Head of caudate nucleus (tissue), 42 donors: ENCODE measurements at places on chromosomes 5 and 9.

DNA sequence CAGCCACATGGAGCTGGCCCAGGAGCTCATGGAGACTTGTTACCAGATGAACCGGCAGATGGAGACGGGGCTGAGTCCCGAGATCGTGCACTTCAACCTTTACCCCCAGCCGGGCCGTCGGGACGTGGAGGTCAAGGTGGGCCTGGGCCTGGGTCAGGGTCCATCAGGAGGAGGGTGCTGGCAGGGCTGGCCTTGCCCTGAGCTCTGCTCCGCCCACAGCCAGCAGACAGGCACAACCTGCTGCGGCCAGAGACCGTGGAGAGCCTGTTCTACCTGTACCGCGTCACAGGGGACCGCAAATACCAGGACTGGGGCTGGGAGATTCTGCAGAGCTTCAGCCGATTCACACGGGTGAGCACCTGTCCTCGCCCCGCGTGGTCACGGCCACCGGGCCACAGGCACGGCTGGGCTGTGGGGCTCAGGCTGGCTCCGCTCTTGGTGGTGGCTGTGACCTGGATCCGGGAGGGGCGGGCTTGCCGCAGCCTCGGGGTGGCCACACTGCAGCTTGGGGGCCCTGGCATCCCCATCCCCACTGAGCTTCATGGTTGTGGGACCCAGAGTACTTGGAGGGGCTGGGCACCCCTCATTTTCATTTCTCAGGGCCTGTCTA, 7.1 kb downstream of the DPP7 start:
- DNase-seq: no peak

DNA sequence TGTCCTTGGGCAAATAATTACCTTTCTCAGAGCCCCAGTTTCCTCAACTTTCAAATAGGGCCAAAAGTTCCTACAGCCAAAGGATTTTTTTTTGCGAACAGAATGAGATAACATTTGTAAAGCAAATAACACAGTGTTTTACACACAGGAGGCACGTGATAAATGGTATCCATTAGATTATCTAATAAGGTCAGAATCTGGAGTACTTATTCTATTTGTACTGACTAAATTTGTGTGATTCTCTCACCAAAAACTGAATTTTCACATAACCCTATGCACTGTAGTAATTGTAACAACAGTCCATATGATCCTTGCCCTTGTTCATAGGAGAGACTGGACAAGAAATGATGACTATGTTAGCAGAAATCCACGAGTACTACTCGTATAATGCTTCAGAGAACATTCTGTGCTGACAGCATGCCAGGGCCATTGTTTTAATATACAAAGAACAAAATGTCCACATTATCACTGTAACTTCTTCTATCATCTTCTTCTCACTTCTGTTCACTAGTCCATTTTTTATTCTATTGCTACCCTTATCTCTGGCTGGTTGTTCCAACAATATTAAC, 13.9 kb upstream of the FEM1C start:
- no peak for DNase-seq

GRCh38 chr5:93403141-93403928, 177.7 kb downstream of the NR2F1-AS1 start:
- no peak for DNase-seq

- DNase-seq: no peak
Measured at GRCh38 chr9:137031904-137032640, at the start of gene FUT7. FUT7 (minus strand) TSS chr9:137032088; CDS start chr9:137031991, 97 bp downstream.

- DNase-seq: no peak
Measured at GRCh38 chr5:156261275-156261939, 65.6 kb upstream of the SGCD start.

DNA sequence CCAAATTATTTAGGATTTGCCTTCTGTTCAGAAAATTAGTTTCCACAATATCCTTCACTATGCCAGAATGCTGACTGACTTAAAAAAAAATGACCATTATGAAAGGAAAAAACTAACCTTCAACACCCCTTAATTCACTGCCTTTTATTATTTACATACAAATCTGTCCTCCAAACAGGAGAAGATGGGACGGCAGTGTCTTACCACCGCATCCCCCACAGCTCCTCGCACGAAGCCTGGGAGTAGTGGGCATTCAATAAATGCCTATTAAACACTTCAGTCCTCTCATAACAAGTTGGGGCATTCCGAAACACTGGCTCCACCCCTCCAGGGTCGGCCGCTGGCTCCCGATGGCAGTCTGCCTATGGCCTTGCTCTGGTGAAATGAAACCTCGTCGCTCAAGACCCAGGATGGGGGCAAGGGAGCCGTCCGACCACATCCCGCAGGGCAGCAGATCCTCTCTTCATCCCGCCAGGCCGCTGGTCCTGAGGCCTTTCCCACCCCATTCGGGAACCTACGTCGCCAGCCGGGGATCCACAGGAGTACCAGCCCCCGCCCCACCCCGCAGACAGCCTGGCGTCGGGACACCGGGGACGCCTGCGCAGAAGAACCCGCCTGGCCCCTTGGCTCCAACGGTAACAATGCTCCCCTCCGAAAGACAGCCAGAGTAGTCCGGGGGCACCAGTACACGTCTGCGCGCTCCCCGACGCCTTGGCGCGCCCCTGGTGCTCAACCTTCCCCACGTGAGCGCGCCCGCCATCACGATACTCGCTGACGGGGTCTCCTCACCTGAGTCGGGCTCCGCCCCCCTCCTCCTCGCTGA, 613 bp downstream of the ZBTB5 start:
- peak; percentile 77 for DNase-seq

DNA sequence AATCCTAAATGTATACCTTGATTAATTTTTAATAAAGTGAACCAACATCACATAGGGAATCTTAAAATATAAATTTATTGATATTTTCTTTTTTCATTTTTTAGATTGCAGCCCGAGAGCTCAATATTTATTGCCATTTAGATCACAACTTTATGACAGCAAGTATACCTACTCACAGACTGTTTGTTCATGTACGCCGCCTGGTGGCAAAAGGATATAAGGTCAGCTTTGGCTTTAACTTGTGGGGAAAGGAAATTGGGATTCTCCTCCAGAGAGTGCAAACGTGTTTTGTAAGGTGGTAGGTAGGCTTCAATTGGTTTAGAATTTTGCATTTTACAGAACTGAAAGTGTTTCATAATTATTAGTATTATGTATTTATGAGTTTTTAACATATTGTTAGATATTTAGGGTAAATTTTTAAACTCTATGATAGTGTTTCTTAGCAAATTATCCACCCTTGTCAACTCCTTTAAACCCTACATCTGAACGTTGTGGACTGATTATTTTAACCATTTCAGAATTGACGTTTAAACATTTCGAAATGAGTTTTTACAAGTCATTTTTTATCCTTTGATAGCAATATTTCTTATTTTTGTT, 17.5 kb upstream of the DHFR start:
- peak; percentile 82 for DNase-seq

GRCh38 chr5:95069948-95070347, 214.9 kb downstream of the MCTP1 start:
- no peak for DNase-seq

- DNase-seq: no peak
Measured at GRCh38 chr9:133914442-133915342, 77.4 kb downstream of the VAV2 start.

GRCh38 chr5:69512740-69513260, 20.2 kb downstream of the OCLN start:
- no peak for DNase-seq

- no peak for DNase-seq
Measured at GRCh38 chr9:107447834-107448233, 41.7 kb downstream of the KLF4 start.

DNA sequence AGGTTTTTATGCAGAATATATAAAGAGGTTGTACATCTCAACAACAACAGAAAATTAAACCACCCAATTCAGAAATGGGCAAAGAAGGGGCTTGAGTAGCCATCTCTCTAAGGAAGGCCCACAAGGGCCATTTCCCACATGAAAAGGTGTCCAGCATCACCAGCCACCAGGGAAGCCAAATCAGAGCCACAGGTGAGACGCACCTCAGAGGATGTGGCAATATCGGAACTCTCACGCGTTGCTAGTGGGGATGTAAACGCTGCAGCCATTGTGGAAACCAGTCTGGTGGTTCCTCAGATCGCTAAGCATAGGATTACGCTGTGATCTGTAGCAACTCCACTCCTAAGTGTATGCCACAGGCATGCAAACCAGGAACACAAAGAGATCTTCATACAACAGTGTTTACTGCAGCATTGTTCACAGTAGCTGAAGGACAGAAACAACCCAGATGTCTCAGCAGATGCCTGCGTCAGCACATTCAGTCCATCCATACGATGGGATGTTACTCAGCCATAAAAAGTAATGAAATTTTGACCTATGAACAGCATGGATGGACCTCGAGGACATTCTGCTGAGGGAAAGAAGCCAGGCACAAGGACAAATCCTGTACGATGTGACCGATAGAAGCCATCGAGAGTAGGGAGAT, 84.3 kb upstream of the CACNA1B start:
- no peak for DNase-seq

DNA sequence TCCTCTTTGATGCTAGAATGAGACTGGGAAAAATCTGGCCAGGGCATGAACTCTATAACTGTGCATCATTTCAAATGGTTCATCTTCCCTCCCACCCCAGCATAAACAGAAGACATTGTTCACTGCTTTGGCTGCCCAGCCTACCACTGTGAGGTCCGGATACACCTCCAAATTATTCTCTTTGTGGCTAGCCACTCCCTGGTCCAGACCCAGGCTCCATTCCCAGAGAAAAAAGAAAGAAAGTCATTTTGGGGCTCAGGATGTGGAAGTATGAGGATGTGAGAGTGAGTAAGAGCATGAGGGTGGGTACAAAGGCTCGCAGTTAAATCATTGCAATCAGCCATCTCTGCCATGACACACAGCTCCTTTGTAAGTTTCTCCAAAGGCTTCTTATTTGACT, 559.2 kb downstream of the PSAT1 start:
- DNase-seq: no peak
